ENCODE measurements at places on chromosomes 13 and 19. TPM values are rescaled to one million over a fixed set of nuclear protein-coding genes. Genes with fewer than 3 reads are reported as not detected.

IZUMO2 gene
- not detected for total RNA-seq

PSG1 gene
- 0.22 TPM for total RNA-seq

KIR2DL4 gene
- total RNA-seq = not detected

PCSK4 gene
- total RNA-seq = 0.92 TPM

ZNF260 gene
- 3.6 TPM for total RNA-seq

ZNF578 gene
- total RNA-seq = not detected

SLITRK5 gene
- total RNA-seq = 0.62 TPM

RUBCNL gene
- total RNA-seq = 0.07 TPM

PINLYP gene
- total RNA-seq = 0.74 TPM

Data from A549 treated with RU486 at 1 μM for 4 hours (cell line).